ENCODE measurements at places on chromosomes 1 and 21.

DNA sequence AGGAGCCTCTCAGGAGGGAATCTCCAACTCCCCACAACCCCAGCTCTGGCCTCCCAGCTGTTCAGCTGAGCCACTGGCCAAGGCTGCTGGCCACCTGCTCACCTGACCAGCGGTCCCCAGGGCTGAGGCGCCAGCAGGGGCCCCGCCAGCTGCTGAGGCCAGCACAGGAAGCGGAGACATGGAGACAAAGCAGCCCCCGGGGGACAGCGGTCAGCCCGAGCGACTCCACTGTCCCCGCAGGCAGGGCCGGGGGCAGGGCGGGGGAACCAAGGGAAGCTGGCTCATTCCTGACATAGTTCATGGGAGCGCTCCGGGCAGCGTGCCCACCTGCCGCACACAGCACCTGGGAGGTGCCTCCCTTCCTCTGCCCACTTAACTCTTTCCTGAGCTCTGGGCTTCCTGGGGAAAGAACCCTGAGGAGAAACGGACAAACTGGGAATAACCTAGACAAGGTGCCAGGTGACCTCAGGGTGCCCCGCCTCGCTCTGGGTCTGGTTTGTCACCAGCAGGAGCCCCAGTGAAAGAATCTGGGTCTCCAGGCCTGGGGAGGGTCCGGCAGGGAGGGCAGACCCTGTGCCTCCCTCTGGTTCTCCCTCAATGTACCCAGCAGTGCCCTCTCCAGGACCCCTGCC, 10.7 kb downstream of the EPHA2 start:
- peak; percentile 68 for DNase-seq

- no peak for DNase-seq
These were observed 159.9 kb downstream of the TRABD2B start for GRCh38 chr1:47837056-47837830.

- peak; percentile 83 for DNase-seq
These were observed 5.6 kb downstream of the OSBPL9 start for GRCh38 chr1:51622455-51622913.

DNA sequence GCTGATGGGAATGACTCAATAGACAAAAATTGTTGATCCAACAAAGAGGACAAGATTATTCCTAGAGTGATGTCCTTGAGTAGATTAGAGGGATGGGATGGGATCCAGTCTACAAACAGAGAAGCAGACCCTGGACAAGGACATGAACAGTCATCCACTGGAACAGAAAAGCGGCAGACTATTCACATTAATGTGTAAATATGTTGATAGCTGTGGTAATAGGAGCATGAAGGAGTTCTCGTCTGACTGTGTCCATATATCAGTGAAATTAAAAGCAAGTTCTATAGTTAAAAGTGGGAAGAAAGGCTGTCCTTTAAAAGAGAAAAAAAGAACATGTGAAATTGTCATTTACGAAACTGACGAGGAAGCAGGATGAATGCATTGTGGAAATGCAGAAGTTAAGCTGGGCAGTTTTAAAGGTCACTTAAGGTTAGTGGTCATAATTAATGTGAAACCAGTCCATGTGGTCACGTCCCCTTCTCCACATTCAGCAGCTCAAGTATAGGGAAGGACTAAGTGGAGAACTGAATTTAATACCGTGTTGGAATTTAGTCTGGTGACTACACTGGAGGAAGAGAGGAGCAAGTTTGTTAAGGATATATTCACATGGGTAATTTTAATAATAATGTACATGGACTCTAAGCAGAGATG, 62.1 kb downstream of the PIK3R3 start:
- no peak for DNase-seq

GRCh38 chr1:61711969-61712368, 13.0 kb downstream of the TM2D1 start:
- DNase-seq: no peak

- DNase-seq: no peak
These were observed 27.4 kb downstream of the HIVEP3 start for GRCh38 chr1:41891199-41891896.
